ENCODE measurements at places on chromosomes 7 and 10.

GRCh38 chr10:113517165-113517900 is 35.5 kb upstream of the HABP2 start:
- DNase-seq: no peak

DNA sequence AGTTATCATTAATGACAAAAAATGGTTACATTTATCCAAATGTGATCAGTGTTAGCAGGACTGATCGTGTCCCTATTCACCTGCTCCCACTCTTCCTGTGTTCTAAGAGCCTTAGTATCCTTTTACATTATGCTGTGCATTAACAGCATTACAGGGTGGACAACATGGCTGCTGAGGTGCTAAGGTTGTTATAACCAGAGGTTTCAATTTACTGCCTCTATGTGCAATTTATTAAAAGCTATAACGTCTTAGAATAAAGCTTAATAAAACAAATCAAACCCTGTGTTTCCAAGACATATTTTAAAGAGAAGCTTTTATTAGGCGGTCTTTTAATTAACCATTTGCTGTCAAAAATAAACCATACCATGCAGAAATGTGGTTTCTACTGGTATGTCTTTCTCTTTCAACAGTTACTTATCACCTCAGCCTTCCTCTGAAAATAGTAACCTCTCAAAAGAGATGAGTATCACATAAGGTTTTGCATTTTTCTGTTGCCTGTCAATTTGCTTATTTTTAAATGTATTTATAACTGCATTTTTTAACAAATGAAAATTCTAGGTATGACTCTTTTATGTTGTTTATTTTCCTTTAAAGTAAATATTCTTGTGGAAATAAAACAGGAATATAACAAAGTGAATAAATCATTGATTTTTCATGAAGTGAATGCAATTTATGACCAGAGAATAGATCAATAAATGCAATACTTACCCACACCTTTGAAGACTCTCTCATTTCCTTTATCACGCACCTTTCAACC is 849.8 kb upstream of the SORCS1 start:
- no peak for DNase-seq

- no peak for DNase-seq
These were observed 335.2 kb upstream of the C7orf33 start for GRCh38 chr7:148255333-148255732.

GRCh38 chr10:103457176-103457712 is 1.5 kb downstream of the CALHM1 start:
- DNase-seq: no peak

DNA sequence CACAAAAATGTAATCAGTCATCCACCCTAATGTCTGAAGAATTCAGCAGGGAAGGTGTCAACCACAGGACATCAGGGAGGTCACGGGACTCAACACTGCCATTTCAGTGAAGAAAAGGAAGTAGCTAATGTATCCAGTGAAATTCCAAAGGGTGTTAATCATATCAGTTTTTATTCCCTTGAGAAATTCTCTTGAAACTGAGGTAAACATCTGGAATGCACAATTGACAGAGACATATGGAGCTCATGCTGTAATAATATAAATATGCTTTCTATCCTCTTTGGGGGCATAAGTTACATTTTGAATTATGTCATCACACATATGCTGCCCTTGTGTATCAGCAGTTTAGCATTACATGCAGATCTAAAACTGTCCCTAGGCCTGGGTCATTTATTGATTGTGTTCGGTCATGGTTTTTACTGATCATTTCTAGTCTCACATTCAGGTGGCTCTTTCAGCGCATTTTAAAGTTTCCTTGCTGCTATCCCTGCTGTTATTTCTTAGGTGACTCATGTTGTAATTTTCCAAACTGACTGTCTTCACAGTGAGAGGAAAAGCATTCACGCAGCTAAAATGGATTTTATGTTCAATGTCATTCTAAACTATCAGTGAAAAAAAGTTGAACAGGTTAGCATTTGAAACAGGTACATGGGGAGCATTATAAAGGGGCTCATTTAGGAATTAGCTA is 273.9 kb downstream of the TSPAN12 start:
- no peak for DNase-seq

DNA sequence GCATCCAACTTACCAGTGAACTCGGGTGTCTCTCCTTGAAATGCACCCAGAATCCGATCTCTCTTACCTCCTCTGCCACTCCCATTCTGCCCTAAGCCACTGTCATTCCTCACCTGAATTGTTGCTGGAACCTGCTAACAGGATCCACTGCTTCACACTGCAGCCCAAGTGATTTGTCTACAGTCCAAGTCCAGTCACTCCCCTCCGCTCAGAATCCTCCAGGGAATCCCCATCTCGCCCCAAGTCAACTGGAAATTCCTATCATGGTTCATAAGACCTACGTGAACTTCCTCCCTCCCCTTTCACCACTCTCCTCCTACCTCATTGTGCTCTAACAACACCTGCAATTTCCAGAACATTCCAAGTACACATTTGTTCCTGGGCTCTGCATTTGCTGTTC is 91.3 kb downstream of the SCRN1 start:
- no peak for DNase-seq

- DNase-seq: no peak
These were observed 32.4 kb upstream of the VKORC1L1 start for GRCh38 chr7:65840446-65840845.

GRCh38 chr10:132146271-132146671 is 40.5 kb upstream of the DPYSL4 start:
- no peak for DNase-seq

- DNase-seq: no peak
These were observed 95.2 kb downstream of the DNAJB6 start for GRCh38 chr7:157431951-157432540.

DNA sequence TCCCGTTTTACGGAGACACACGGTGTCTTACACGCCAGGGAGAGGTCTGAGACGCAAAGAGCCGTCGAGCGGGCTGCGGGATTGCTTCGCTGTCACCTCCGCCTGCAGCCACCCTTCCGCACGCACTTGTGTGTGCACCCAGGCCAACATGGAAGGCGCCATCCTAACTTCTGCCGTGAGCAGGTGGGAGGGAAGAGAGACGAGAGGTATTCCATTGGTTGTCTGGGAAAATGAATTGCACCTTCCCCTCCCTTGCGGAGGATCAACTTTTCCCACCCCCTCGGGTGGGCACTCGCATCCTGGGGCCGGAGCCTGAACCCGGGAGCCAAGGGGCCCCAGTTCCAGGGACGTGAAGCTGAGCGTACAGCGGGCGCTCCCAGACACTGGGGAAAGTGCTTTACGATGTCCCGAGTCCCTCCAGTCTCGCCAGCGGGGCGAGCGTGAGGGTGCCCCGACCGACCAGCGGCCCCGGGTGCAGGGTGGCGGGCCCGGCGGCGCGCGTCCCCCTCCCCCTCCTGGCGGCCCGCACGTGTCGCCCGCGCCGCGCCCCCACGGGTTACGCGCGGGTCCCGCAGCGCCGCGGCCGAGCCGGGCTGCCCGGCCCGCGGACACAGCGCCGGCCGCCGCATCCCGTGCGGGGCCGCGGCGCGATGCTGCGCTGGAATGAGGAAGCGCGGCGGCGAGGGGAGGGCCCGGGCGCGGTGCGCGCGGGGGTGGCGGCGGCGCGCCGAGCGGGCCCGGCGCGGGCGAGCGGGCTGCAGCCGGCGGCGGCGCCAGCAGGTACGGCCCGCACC is 984 bp upstream of the IKZF1 start:
- DNase-seq: no peak

DNA sequence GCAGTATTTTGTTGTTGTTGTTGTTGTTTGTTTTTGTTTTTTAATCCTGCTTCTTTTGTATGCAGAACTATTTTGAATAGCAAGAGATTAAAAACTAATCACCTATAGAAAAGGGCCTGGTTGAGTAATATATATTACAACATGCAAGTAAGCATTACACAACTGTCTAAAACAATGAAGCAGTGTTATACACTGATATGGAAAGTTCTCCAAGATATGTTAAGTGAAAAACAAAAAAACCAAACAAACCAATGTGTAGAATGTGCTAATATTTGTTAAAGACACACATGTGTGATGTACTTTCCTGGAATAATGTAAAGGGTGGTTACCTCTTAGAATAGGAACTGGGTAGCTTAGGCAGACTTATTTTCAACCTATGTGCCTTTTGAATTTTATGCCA is 117.4 kb downstream of the ZNF365 start:
- DNase-seq: no peak

- DNase-seq: no peak
These were observed 218.1 kb downstream of the MAD1L1 start for GRCh38 chr7:2014391-2015241.

DNA sequence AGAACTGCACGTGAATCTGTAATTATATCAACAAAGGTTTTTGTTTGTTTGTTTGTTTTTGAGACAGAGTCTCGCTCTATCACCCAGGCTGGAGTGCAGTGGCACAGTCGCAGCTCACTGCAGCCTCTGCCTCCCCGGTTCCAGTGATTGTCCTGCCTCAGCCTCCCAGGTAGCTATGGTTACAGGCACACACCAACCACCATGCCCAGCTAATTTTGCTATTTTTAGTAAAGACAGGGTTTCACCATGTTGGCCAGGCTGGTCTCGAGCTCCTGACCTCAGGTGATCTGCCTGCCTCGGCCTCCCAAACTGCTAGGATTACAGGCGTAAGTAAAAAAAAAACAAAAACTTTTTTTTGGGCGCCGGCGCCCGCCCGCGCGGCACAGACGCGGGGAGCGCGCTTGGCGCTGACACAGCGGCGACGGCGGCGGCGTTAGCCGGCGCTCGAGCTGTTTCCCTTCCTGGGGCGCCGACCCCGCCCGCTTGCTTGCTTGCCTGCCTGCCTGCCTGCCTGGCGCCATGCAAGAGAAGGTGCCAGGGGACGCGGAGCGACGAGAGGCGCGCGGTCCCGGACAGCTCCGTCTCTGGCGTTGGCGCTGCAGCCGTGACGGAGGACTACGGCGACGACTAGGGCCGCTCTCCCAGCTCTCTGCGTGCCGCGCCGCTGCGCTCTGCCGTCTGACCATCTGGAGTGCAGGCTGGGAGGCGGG is 171.4 kb upstream of the NUPR2 start:
- peak; percentile 1 for DNase-seq

DNA sequence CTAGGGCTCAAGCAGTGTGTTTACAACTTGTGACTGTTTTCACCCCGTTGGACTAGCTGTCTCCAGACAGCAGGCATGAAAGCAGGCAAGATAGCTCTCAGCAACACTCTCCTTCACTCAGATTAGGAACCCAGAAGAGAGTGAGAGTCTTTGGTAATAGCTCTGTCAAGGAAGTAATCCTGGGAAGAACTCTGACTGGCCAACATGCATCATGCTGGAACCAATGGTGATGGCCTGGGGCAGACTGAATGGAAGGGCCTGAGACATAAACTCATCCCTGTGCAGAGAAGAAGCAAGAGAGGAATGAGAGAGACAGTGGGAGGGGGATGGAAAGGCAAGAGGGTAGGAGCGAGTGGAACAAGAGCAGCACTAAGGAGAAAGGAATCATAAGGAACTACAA is 48.9 kb downstream of the AKR1D1 start:
- no peak for DNase-seq

DNA sequence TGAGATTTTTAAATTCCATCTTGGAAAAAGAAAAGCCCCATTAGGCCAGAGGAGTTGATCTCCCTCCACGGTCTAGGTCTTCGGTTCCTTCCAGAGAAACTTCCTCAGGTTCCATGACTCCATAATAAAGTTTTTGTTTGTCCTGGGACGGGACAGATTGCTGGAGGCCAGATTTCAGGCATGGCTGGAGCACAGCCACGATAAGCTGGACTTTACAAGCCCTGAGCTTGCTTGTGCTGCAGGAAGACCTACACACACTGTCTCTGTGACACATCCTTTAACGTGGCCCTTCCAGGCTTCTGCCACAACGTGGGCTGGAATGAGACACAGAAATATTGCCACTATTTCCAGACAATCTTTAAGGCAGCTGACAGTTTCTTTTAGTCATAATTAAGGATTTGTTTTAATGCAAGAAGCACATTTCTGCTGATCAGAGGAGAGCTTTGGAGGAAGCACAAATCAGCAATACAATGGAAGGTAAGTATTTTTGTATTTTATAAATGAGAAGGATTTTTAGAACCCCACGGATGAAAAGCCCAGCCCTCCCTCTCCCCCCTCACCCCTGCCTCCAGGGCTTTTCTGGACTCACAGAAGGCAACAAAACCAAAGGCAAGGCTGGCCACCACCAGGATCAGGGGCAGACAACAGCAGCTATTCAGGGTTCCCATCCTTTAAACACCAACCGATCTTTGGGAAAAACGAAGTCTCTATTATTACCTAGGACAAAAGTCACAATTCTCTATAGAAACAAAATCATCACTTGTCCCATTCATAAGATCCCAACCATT is 6.5 kb downstream of the CTBP2 start:
- DNase-seq: no peak

GRCh38 chr10:6065406-6065805 is 3.2 kb upstream of the IL2RA start:
- no peak for DNase-seq

DNA sequence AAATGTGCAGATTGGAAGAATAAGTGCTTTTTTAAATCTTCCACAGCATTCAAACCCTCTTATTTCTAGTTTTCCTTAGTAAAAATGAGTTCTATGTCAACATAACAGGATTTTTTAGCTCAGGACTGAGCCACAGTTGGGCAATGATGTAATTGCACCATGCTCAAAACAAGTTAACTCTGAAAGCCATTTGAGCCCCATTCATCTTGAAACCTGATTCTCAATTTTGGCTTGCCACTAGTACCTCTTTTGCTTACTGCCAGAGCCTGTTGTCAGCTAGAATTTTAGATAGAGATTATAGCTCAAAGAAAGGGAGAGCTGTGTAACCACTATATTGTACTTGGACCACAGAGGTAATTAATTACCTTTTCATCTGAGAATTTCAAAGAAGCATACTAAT is 1028.5 kb upstream of the PHF14 start:
- DNase-seq: no peak

GRCh38 chr7:29146888-29147609 is 712 bp upstream of the CPVL start:
- no peak for DNase-seq

- DNase-seq: no peak
These were observed 24.2 kb upstream of the SMIM30 start for GRCh38 chr7:113142385-113143119.

- no peak for DNase-seq
These were observed 85.3 kb downstream of the ZNF33B start for GRCh38 chr10:42553064-42553407.

GRCh38 chr10:70537398-70538194 is 59.0 kb downstream of the PALD1 start:
- DNase-seq: peak; percentile 40
